ENCODE measurements at places on chromosomes 4 and X. TPM values are rescaled to one million over a fixed set of nuclear protein-coding genes. Genes with fewer than 3 reads are reported as not detected.

Gene PDGFRA
- 6.5 TPM for total RNA-seq

Gene ERCC6L
- total RNA-seq, result 4.7 TPM

Gene MAGEB6B
- not detected for total RNA-seq

DNA sequence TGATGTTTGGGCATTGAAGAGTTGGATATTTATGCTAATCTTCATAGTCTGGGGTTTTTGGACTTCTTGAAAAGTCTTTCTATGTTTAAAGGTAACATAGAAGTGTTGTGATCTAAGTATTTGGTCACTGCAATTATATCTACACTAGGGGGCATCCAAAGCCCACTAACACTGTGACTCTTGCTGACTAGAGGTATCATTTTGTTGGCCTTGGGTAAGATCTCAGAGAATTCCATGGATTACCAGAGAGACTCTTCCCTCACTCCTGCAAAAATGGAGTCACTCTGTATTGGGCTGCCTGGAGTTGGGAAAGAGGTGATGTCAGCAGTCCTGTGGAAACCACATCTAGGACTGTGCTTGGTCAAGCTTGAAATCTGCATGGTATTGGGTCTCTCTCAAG, 1077.6 kb downstream of the FAM133A start:
- H3K4me3 ChIP-seq, result no peak overlapping the region
- H3K4me1 ChIP-seq, result no peaks in the 10 kb centered on the region
- H3K27ac ChIP-seq, result no peak overlapping the region
- H3K36me3 ChIP-seq, result no peaks in the 10 kb centered on the region
- no peak for DNase-seq

- no peak for DNase-seq
- no peak overlapping the region for H3K4me3 ChIP-seq
- no peak overlapping the region for H3K27ac ChIP-seq
- peaks cover 3% of the 10 kb centered on the region for H3K4me1 ChIP-seq
- H3K27me3 ChIP-seq, result no peaks in the 10 kb centered on the region
These were observed 7.8 kb upstream of the WDR1 start for GRCh38 chr4:10124167-10124930.

GRCh38 chrX:3244955-3245354, 101.5 kb downstream of the MXRA5 start:
- no peaks in the 10 kb centered on the region for H3K4me1 ChIP-seq
- DNase-seq, result no peak
- no peak overlapping the region for H3K27ac ChIP-seq

GRCh38 chrX:42943051-42943974, 165.3 kb upstream of the PPP1R2C start:
- H3K4me3 ChIP-seq, result no peak overlapping the region
- H3K4me1 ChIP-seq, result no peaks in the 10 kb centered on the region
- H3K27me3 ChIP-seq, result no peaks in the 10 kb centered on the region
- no peak overlapping the region for H3K27ac ChIP-seq

DNA sequence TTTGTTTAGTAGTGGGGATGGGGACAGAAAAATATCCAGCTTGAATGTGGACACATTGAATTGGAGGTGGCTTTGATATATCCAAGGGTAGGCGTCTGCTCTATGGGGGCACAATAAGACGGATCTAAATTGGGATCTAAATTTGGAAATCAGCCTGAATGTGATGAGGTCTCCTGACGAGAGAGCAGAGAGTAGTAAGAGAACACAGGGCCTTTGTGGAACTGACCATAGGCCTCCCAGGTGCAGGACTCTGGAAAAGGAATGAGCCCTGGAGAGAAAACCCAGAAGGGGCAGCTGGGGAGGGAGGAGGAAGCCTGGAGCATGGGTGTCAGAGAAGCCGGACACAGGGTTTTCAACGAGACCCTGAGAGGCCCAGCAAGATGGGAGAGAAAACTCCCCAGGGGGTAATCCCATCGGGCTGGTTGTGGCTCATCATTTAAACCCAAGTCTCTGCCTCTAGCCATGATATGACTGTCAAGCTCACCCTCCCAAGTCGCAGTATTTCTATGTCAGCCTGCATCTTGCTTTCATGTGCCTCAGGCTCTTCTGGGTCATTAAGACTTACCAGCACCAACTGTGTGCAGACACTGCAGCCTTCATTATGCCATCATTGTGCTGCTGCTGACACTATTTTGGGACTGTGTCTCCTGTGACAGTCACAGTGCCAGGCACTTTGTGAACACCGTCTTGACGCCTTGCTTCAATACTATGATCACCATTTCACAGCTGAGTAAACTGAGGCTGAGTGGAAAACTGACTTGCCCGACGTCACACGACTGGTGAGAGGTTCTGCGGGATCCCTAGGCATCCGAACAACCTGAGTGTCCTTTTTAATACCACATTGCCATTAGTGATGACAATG, 57.1 kb downstream of the ANAPC4 start:
- H3K4me3 ChIP-seq, result no peak overlapping the region
- no peak overlapping the region for H3K27ac ChIP-seq
- no peaks in the 10 kb centered on the region for H3K27me3 ChIP-seq

DNA sequence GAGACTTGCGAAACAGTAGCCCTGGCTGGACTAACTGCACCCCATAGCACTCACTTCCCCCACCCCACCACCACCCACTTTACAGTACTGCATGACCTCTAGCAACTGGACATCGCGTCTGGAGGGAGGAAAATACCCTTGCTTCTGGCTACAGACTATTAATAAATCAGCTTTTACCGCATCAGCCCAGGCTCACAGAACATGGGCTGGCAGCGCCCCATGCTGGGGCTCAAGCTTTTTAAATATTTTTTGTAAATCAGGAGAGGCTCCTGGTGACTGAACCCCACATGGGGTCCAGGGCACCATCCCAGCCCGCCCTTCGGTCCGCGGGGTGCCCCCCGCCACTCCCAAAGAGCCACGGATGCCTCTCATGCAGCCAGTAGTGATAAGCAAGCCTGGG, 2.7 kb downstream of the HS6ST2 start:
- H3K27ac ChIP-seq, result no peak overlapping the region
- no peaks in the 10 kb centered on the region for H3K36me3 ChIP-seq

- H3K36me3 ChIP-seq, result no peaks in the 10 kb centered on the region
- H3K4me1 ChIP-seq, result peaks cover 2% of the 10 kb centered on the region
- H3K27me3 ChIP-seq, result no peaks in the 10 kb centered on the region
- DNase-seq, result no peak
- no peak overlapping the region for H3K4me3 ChIP-seq
These were observed 27.7 kb downstream of the HERC3 start for GRCh38 chr4:88619971-88620370.

DNA sequence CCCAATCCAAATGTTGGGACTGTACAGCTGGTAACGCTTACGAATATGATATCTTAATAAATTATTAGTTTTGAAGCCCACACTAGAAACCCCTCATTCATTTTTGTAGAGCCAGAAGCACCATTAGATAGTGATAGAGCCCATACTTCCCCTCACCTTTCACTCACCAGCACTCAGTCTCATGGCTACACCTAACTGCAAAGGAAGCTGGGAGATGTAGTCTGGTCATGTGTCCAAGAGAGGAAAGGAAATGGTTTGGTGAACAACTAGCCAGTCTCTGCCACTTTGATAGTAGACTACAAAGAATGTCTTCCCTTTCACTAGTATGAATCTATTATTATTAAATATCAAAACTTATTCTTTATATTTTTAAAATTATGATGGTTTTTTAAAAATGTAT, 77.1 kb upstream of the EGFL6 start:
- H3K36me3 ChIP-seq, result no peaks in the 10 kb centered on the region
- no peak overlapping the region for H3K27ac ChIP-seq
- no peak for DNase-seq
- H3K27me3 ChIP-seq, result no peaks in the 10 kb centered on the region
- H3K4me3 ChIP-seq, result no peak overlapping the region
- H3K4me1 ChIP-seq, result peaks cover 10% of the 10 kb centered on the region

All from liver (tissue), 10 donors.